ENCODE measurements at places on chromosomes 5 and 9.

- no peak for DNase-seq
Measured at GRCh38 chr5:151244206-151244605, 8.8 kb upstream of the GM2A start.

- DNase-seq = no peak
Measured at GRCh38 chr5:100761192-100761591, 141.9 kb downstream of the ST8SIA4 start.

- no peak for DNase-seq
Measured at GRCh38 chr9:13513716-13514444, 234.4 kb upstream of the MPDZ start.

- no peak for DNase-seq
Measured at GRCh38 chr9:117656002-117656401, 48.2 kb upstream of the TLR4 start.

DNA sequence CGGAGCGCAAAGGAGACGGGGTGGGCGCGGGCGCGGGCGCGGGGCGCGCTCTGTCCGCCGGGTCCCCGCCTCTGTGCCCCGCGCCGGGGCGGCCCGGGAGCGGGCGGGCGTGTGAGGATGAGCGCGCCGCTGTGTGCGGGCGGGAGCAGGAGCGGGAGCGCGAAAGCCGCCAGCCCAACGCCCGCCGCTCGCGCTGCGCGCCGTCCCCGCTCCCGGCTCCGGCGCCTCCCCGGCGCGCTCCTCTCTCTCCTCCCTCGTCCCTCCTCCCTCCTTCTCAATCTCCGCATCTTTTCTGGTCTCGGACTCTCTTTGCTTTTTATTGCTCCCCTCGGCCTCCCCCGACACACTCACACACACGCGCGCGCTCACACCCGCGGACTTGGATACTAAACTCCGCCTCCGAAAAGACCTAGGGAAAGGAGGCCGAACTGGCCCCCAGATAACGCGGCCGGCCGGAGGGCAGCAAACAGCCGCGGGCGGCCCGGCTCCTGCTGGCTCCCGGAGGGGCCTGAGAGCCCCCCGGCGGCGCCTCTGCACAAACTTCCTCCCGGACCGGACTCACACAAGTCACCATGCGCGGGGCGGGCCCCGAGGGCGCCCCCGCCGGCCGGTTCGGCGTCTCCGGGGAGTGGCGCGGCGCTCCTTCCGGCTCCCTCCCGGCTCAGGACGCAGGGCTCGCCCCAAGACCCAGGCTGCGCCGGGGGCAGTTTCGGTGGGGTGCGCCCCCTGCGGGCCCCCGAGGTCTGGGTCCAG lies at the start of gene FIBCD1:
Gene FIBCD1 (minus strand): TSS at position 596 of the 753 bp plus-strand sequence. CDS start 640 bp downstream, outside the sequence.
- no peak for DNase-seq

- no peak for DNase-seq
Measured at GRCh38 chr5:132013711-132014110, 2.3 kb upstream of the ACSL6 start.

GRCh38 chr5:129345213-129345924 lies 114.7 kb upstream of the ADAMTS19 start:
- no peak for DNase-seq

DNA sequence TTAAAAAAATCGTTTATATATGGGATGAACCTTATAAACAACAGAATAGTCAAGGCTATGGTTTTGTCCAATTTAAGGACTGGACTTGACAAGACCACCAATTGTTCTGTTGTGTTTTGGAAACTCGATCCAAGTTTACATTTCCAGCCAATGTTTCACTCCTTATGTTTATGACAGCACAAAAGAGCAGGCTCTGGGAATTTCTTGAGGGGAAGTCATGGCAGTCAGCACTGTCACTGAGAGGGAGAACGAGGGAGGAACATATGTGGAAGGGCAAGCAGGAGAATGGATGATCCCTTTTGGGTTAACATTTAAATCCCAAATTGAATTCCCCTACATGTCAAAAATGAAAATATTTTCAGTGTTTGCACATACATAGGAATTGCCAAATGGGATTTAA lies 292.5 kb downstream of the MARCHF11 start:
- DNase-seq = no peak

DNA sequence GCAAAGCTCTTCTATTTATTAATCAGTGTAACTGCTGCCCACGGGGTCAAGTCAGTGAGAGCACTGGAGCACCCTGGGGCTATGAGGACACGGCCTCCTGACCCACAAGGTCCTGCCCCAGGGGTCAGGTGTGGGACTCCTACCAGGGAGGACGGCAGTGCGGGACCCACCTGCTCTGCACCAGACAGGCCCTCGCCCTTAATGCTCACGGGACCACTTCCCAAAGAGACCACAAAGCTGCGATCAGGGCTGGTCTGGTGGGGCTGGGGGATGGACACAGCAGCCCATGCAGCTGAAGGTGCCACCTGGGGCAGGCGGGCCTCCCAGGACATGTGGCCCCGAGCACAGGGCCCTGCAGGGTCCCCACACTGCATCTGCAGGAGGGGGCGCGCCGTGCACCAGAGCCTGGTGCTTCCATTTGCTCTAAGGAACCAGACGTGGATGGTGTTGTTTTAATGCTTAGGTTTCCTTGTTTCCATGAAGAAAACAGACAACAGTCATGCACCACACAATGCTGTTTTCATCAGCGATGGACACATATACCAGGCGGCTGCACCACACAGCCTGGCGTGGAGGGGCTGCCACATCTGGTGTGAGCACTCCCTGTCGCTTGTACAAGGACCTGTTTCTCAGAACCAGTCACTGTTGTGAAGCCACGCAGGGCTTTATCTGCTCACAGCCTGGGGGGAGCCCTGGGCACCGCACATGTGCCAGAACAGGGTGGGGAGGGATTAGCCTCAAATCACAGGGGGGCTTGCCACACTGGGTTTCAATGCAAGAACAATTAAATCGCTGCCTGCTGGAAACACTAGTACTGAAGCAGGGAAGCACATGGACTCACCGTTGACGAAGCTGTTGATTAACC lies 22.6 kb downstream of the CLPTM1L start:
- no peak for DNase-seq
